ENCODE measurements at places on chromosomes 2 and 18.

GRCh38 chr18:49048396-49049020, 97.7 kb upstream of the SMAD7 start:
- no peak for DNase-seq

GRCh38 chr2:235377176-235377575, 116.7 kb upstream of the AGAP1 start:
- DNase-seq: no peak

DNA sequence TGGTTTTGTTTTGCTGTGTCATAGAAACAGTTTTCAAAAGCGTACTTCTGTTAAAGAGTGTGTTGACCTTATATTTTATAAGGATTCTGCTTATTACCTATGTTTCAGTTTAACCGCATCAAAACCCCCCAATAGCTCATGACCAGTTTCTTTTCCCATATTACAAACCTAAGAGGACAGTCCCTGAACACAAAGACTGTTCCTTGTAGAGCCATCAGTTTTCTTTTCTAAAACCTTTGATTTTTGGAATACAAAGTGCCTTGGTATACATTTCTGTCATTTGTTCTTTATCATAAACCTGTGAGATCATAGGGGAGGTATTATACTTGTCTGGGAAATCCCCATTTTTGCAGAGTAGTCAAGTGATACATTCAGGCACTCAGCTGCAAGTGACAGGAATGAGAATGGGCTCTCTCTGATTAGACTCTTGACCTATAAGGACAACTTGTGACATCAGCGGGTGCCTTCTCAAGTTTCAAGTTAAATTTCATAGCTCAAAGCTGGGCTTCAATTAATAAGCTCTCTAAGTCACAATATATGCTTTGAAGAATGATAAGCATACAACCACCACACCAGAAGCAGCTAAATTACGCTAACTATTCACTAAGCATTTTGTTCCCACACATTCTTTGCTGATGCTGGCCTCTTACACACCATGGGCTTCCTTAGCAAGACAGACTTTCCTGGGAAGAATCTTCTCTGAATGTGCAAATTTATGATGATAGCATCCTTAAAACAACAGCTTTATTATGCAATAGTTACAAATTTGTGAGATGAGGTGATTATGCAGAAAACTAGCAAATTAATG, 97.5 kb upstream of the CD302 start:
- DNase-seq: peak; percentile 65

DNA sequence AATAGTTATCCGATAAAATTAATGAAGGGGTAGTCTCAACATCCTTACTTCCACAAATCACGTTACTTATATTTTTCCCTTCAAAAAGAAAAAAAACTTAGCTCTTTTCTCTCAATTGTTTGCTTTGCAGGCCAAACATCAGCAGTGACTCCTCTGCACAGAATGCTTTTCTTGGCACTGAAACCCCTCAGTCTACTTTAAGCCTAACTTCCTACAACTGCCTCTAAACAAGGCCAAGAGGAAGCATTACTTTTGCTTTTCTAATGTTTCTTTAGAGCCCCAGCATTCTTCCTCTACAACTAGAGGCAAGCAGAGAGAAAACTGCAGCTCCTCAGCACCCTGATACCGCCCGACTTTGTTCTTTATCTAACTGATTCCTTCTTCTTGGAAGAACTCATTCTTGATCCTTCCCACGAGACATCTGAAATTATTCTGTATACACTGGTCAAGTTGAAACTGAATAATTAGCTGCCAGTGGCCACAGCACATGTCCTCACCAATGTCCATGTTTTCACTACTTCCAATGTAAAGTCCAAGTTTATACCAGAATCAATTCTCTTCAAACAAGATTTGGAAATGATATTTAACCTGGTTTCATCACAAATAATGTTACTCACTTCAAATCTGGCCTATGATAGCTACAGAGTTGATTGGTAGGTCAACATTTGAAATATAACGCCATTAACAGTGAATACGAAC, 55.3 kb downstream of the DTNB start:
- DNase-seq: no peak

- DNase-seq: no peak
Observed at GRCh38 chr2:221485503-221485870, 86.6 kb downstream of the EPHA4 start.

- peak; percentile 59 for DNase-seq
Observed at GRCh38 chr2:31812051-31812798, 198.6 kb downstream of the MEMO1 start.

- peak; percentile 80 for DNase-seq
Observed at GRCh38 chr2:161077367-161078210, 82.6 kb upstream of the TANK start.

- peak; percentile 47 for DNase-seq
Observed at GRCh38 chr2:149597668-149598326, 10.2 kb upstream of the MMADHC start.

GRCh38 chr2:72109904-72110303, 37.8 kb downstream of the CYP26B1 start:
- no peak for DNase-seq

Data from GM06990 (cell line).